GM18507 (cell line): ENCODE measurements at places on chromosomes 2 and 18.

GRCh38 chr2:22397847-22398246, 987.1 kb upstream of the KLHL29 start:
- DNase-seq = no peak

DNA sequence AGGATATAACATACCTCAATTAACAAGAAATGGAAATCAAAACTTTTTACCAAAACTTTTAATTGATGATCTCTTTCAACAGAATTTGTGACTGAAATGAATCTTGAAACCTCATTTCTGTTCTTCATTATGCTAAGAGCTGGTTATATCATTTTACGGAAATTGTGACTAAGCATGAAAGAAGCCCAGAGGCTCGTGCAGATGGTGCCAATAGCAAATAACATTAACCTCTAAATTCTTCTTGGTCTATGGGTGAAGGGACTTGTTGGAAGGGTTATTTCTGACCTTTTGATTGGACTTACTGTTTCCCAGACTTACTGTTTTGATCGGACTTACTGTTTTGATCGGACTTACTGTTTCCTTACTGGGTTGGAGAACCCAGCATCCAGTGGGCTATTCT, 435.6 kb downstream of the TDRD15 start:
- DNase-seq = no peak

- DNase-seq = no peak
These were observed 3.3 kb upstream of the CETN1 start for GRCh38 chr18:576924-577323.

GRCh38 chr2:8403876-8404275, 278.0 kb upstream of the ID2 start:
- DNase-seq = no peak

GRCh38 chr2:119426396-119426675, 5.3 kb upstream of the TMEM37 start:
- DNase-seq = no peak

DNA sequence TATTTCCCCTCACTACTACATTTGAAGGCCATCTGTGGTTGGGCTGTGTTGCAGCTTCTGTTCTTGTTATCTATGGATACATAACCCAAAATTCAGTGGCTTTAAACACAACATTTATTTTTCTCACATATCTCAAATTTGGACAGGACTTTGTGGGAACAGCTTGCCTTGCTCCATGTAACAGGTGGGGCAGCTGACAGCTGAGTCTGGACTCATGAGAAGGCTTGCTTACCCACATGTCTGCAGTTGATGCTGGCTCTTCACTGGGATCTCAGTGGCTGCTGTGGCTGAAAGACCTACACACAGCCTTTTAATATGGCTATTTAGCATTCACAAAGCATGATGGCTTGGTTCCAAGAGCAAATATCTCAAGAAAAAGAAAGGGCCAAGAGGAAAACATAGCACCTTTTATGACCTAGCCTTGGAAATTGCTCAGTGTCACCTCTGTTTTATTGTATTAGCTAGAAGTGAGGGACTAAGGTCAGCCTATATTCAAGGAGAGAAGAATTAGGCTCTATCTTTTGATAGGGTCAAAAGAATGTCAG, 296.8 kb upstream of the ZNF521 start:
- no peak for DNase-seq

GRCh38 chr2:227595797-227596196, 2.9 kb upstream of the SCYGR2 start:
- DNase-seq = no peak

GRCh38 chr2:123624816-123625215, 400.3 kb upstream of the CNTNAP5 start:
- DNase-seq = no peak

DNA sequence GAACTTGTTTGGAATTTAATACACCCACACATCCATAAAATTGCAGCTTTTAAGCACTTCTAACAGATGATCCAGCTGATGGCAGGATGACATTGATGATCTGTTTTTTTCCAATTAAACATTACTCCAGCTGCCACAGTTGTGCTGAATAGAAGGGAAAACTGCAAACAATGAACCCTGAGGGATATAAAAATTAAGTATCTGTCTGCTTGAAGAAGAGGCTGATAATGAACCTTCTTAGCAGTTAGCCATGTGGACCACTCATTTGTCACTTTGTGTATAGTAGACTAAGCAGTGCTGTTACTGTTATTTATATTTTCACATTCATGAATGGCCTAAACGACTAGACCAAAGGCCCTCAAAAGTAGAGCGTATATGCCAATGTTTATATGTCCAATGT, 1201.0 kb upstream of the LRRTM1 start:
- DNase-seq = no peak

- DNase-seq = no peak
These were observed 181.9 kb downstream of the MREG start for GRCh38 chr2:215831296-215831913.

DNA sequence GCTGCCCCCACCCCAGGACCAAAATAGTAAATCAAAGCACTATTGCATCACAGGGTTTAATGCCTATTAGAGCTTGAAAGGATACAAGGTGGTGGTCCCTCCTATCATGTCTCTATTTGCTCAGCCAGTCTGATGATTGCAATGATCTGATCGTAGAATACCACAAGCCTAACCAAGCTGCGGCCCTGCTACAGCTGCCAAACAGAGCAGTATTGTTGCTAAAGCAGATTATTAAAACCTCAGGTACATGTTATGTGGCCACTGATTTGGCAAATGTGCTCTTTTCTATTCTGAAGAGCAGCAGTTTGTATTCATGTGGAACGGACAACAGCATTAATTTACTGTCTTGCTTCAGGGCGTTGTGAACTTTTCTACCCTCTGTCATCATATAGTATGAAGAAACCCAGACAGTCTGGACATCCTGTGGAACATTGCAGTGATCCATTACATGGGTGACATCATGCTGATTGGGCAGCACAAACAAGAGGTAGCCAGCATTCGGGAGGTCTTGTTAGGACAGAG, 8.4 kb upstream of the VAPA start:
- no peak for DNase-seq

DNA sequence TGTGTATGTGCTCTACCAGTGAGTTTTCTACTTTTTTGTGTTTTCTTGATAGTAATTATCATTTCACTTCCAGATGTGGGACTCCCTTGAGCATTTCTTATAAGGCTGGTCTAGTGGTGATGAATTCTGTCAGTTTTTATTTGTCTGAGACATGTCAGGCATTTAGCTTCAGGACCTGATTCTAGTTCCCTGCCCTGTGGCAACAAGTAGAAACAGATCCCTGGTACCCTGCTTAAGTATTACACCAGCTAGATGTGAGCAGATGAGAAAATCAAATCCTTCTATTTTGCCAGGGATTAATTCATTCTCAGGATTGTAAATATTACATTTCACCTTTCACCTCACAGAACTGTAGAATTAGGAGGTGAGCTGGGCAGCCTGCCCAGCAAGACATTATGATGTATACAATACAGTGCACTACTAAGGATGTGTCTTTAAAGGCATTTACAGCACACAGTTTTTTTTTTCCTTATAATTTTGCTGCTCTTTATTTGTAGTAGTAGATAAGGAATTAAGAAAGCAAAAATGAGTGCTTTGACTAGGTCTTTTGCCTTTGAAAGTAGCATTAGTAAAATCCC, 35.1 kb downstream of the GALM start:
- no peak for DNase-seq

DNA sequence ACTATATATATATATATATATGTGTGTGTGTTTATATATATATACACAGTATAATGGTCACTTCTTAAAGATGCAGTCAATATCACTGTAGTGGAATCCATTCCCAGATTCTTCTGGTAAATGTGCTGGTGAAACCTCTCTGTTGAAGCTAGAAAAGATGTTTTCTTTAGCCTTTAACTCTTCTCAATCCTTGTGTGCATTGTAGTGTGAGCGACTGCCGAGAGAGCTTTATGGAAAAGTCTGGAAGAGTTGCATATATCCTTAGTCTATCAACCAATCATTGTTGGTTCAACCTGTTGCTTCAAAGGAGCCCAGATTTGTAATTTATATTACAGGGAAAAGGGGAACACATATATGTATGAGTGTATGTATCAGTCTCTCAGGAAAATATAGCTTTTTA, 27.7 kb downstream of the SLC66A3 start:
- no peak for DNase-seq

DNA sequence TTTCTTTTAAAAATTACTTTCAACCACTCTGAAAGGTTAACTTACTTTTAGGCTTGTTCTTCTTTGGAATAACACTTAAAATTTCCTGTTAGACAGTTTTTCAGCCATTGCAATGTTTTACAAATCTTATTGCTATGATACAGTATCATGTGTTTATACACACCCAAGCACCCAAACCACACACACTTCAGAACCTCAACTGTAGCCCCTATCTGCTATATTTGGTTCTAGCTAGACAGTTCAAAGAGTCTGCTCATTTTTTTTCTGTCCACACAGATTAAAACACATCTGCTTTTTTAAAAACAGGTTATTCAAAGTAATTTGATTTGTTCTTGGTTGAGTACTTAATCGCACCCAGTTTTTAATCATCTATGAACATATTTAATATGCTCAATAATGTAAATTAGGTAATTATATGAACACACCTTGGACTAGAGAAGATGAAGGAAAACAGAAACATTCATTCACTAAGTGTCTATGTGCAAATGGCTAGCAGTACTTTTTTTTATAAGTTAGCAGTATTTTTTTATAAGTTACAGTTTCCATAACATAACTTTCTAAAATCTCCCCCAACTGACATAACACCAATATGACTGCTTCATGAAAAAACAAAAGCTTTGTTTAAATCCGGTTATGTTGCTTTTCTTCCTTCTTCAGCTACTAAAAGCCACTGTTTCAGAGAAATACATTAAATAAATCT, 17.6 kb downstream of the FBXO11 start:
- no peak for DNase-seq

DNA sequence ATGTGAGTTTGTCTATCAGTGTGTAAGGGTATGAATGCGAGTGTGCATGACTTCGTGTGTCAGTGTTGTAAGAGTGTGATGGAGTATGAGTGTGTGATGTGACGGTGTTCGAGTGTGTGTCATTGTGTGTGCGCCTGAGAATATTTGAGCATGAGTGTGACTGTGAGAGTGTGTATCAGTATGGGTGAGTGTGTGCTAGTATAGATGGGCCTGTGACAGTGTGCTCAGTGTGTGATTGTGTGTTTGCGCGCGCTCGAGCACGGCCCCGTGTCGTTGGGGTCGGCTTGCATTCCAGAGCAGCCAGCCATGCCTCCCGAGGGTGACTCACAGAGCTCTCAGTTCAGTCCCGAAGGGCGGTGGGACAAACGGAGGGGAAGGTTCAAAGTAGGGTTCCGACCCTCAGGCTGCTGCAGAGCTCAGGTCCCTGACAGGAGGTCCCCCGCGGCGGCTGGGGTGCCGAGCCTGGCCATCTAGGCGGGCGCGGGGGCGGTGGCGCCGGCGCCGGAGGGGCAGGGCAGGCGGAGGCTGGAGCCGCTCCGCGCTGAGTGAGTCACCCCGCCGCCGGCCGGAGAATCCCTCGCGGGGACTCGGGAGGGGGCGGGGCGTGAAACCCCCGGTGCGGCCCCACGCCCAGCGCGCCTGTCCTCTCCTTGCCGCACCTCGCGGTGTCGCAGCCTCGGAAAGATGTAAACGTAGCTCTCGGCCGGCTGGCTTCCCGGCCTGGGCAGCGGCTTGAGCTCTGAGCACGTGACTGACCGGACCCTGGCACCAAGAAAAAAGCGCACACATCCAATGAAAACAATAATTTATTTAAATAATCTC, 3.8 kb downstream of the DLX2 start:
- no peak for DNase-seq

DNA sequence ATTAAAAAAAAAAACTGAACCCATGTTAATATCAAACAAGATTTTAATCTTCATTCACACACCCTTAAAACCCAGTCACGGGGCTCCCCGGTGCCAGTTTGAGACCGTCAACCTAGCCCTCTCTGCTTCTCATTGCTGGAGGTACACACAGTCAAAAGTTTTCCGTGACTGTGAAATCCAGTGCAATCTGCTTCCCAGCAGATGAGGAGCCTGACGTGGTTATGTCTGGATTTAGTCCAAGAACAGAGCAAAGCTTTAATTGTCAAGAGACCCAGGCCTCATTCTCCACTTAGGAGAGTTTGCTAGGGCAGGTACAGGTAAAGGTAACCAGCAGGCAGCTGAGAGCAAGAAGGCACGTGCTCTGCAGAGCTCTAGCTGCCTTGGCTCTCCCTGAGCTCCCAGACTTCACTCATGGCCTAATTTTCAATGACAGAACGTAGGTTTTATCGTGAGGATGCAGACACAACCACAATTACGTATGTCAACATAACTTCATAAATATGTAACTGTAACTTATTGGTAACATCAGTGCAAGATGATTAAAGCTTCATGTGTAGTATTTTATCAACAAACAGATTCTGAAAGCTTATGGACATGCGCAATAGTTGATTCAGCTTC, 56.3 kb downstream of the SLC16A14 start:
- no peak for DNase-seq

DNA sequence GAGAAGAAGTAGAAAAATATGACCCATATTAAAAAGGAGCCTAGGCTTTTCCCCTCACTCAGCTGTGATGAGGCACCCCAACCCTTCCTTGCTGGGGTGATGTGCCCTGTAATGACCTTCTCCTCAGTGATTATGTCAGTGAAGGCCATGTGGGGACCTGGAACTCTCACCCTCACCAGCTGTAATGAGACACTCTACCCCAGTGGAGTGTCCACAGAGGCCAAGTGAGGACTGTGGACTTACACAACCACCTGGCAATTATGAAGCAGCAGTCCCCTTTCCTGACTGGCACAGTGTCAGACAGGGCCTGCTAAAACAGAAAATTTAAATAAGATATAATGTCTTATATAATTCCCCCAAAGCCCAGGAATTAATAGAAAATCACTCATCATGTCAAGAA, 54.2 kb downstream of the SEMA4F start:
- DNase-seq = no peak

DNA sequence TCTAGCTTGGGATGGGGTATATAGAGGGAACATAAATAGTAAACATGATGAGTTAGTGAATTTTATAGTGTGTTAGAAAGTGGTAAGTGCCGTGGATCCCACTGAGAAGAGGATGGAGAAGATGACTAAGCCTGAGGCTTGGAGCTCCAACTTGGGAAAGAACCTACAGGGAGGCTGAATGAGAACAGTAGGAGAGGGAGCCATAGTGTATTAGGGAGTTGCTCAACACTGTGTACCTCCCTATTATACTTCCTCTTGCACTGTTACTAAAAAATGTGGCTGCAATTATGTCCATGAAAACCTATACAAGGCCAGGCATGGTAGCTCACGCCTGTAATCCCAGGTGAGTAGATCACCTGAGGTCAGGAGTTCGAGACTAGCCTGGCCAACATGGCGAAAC, 2.9 kb upstream of the SLC19A3 start:
- no peak for DNase-seq

DNA sequence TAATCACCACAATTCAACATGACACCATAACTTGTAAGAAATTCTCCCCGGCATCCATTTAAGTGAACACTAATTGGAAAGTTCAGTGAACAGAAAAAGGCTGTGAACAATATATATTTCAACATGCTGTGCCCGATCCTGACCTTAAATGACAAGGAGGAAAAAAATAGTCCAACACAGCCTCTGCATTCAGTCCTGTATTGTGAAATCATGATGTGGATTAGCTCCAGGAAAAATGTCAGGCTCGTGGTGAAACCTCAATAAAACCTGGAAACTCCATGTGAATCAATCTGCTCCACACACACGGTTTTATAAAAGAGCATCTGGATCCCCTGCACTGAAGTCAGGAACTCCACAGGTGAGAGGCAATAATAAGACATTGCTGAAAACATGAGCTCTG, 145.4 kb upstream of the SPOPL start:
- no peak for DNase-seq
